G401 (cell line): ENCODE measurements at places on chromosomes 2 and 18. TPM values are rescaled to one million over a fixed set of nuclear protein-coding genes. Genes with fewer than 3 reads are reported as not detected.

SMYD1 gene
- not detected in 2 replicates for total RNA-seq

CABYR gene
- total RNA-seq: 0.41 TPM in 1 of 2 replicates, not detected in the other

KLHL41 gene
- total RNA-seq: 0.10 TPM in 1 of 2 replicates, not detected in the other

DNA sequence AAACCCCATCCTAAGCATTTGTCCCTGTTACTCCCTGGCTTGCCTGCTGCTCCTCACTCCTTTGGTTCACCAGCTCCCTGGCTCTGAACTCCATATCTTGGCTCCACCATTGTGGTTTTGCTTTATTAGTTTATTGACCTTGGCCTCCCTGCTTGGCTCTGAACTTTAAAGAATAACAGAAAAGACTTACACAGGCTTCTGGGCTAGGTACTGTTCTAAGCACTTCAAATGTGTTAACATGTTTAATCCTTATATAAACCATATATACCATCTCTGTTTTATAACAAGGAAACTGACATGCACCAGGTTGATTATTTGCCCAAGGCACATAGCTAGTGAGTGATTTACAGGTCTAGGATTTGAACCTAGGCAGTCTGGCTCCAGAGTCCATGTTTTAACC lies 149.7 kb upstream of the CAPN13 start:
- no peak for DNase-seq

DNA sequence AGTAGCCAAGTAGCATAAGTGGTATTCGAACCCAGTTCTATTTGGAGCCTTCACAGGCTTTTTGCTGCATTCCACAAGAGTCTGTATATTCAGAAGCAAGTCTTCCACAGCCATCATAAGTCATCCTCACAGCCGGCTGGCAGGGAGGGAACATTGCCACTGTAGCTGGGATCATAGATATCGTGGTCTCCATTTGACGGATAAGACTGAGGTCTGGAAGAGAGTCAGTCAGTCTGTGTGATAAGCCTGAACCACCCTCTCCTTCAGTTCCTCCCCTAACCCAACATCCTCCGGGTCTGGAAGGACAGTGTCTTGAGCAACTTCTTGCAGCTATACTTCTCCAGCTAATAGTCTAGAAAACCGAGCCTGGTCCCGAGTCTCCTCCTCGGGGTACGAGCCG lies 17.0 kb upstream of the C1QL2 start:
- no peak for DNase-seq

TOGARAM2 gene
- total RNA-seq: 2.7 and 3.2 TPM in 2 replicates

GRCh38 chr2:111061191-111061590 lies 59.5 kb upstream of the BCL2L11 start:
- DNase-seq: no peak

DNA sequence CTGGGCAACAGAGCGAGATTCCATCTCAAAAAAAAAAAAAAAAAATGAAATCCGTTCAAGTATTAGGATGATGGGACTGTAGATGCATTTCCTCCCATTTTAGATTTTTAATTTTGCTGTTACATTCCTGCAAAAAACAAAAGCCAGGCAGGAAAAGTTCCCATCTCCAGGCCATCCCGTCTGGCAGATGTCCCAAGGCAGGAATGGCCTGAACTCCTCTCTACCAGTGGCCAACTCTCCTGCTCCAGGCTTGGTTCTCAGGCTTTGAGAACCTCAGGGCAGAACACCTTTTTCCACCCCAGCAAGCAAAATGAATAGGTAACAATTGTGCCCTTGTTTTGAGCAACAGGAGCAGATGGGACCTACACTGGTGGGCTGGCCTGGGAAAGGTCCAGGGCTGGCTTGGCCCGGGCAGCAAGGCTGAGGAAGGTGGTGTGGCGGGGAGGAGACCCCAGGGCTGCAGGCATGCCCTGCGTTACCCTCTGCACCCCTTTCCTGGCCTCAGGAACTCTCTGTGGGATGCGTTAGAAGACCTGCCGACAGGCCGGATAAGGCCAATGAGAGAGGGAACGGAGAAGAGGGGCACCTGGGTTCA lies 86.0 kb downstream of the FAM210A start:
- no peak for DNase-seq
